ENCODE measurements at places on chromosomes 6 and 20. TPM values are rescaled to one million over a fixed set of nuclear protein-coding genes. Genes with fewer than 3 reads are reported as not detected.

Gene AIF1
- total RNA-seq, result 1.7 TPM

Gene RIMS1
- 5.5 TPM for total RNA-seq

Gene SPATS1
- total RNA-seq, result not detected

DNA sequence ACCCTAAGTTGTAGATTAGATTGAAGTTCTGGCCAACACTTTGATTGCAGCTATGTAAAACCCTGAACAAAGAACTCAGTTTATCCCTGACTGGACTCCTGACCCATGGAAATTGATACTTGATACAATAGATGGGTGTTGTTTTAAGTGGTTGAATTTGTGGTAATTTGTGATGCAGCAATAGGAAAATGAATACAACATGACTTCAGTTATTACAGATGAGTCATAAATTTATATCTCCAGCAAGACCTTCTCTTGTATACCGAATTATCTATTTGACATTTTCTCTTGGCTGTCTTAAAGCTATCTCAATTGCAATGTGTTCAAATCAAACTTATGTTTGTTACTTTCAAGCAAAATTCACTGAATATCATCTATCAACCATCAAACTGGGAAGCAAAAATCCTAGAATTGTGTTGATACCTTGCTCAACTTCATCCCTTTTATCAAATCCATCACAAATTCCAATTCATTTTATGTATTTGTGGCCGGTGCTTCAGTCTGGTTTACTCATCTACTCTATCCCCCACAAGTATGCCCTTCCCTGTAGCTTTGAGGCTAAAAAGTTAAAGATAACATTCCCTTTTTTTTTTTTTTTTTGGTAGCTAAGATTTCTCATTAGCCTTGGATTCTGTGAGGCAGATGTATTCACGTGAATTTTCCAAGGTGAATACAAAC, 129.4 kb upstream of the CENPW start:
- DNase-seq, result no peak

- no peak for DNase-seq
Measured at GRCh38 chr6:105196076-105196475, 16.3 kb upstream of the POPDC3 start.

- no peak for DNase-seq
Measured at GRCh38 chr6:111256646-111257045, 169.3 kb downstream of the SLC16A10 start.

DNA sequence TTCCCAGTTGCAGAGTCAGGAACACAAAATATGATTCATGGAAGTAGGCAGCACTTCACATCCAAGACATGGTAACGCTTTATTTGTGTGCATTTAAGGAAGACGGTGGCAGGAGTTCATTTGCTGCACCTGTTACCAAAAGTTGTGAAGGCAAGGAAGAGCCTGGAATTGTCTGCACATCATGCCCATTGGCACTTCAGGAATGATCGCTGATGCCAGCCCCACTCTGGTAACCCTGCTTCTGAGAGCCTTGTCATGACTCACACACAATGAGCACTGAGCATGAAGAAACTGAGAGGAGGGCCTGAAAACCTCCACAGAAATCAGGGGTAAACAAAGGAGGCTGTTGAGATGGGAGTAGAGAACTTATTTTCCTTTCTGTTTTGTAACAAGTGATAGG, 181.1 kb downstream of the RPS12 start:
- DNase-seq, result no peak

DNA sequence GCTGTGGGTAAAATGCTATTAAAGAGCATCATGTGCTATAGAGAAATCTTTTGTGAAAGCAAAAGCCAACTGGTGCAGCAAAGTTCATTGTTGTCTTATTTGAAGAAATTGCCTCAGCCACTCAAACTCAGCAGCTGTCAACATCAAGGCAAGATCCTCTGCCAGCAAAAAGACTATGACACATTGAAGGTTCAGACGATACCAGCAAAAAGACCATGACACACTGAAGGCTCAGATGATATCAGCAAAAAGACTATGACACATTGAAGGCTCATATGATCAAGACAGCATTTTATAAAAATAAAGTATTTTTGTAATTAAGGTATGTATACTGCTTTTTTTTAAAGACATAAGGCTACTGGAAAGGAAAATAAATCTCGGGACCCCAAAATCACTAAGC, 118.4 kb upstream of the RUNX2 start:
- DNase-seq, result no peak

- no peak for DNase-seq
Measured at GRCh38 chr6:132734694-132735236, 20.9 kb upstream of the VNN1 start.
